ENCODE measurements at places on chromosomes 7 and 10. TPM values are rescaled to one million over a fixed set of nuclear protein-coding genes. Genes with fewer than 3 reads are reported as not detected.

GRCh38 chr10:17222329-17222728, 5.7 kb upstream of the VIM start:
- no peak for DNase-seq

- DNase-seq: no peak
Measured at GRCh38 chr10:101043363-101043707, 12.3 kb downstream of the SFXN3 start.

DNA sequence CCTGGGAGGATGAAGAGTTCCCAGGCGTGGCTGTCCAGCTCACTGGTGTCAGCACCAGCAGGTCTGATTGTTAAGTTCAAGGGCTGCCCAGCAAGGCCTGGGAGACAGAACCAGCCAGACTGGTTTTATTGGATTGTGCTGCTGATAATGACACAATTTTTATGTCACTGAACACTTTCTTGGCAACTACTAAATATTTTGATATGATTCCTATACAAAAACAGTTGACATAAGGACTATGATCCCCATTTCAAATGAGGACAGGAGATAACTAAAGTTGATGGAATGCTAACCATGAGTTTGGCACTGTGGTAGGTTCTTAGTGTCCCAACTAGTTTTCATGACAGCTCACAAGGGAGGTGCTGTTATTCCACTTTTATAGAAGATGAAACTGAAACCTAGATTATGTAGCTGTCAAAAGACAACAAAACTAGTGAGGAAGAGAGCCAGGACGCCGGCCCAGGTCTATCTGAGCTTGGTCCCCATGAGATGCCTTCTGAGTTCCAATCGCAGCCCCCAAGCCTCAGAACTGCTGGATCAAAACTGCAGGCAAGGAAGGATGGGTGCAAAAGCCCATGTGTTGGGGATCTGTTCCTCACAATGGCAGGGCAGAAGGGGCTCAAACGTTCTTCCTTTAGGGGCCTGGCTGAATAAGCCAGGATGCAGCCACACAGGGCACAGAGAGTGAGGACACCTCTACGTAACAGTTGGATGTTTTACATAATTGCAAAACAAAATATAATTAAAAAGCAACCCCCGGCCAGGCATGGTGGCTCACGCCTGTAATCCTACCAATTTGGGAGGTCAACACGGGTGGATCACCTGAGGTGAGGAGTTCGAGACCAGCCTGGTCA, 52.8 kb downstream of the COBL start:
- DNase-seq: no peak

DNA sequence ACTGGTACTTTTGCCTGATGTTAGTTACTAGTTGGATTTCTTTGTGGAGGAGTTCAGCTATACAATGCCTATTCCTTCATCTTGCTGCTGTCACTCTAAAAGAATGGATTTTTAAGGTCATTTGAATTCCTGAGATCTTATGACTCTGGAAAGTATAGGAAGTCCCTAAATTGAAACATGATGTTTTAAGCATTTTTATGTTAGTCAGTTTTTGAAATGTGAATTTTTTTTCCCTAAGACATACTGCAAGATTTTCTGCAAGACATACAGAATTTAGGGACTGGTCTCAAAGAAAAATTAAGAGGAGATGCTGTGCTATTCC, 355.8 kb downstream of the SUGCT start:
- DNase-seq: no peak

- peak; percentile 13 for DNase-seq
Measured at GRCh38 chr7:133481676-133482075, 228.8 kb downstream of the EXOC4 start.

DNA sequence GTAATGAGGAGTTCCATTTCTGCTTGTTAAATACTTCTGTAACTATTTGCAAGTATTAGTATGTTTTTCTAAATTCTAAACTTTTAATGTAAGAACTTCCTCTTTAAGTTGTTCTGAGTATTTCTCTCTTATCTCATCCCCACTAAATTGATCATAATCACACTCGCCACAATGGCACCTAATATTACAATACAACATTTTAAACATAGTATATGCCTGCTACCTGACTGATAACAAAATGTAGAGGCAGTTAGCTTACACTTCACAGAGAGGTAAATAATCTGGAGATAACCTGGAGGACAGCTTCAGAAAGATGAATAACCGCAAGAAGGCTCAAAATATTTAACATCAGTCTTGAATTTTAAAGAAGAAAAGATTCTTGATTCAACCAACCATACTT, 48.6 kb downstream of the HIBADH start:
- no peak for DNase-seq

GRCh38 chr7:28002638-28003037, 178.0 kb downstream of the JAZF1 start:
- no peak for DNase-seq

DNA sequence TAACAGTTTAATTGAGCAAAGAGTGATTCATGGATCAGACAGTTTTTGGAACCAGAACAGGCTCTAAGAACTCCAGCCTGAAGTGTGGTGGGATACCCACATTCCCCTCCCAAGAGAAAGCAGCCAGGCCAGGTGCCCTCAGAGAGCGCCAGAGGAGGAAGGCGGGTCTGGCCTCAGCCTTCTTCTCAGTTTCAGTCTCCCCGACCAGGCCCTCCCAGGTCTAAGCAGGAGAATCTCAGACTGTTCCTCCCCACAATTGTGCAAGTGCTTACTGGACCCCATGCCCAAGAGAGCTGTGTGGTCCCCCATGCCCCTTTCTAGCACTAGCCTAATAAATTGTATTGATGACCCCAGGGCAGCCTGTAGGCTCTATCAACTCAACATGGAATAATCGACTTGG, 25.6 kb downstream of the PPIF start:
- no peak for DNase-seq

DNAH11 gene
- polyA plus RNA-seq: 0.30 TPM

HOXA2 gene
- polyA plus RNA-seq: 3.1 TPM
